Small intestine (tissue), 16 donors: ENCODE measurements at places on chromosomes 1 and 21. TPM values are rescaled to one million over a fixed set of nuclear protein-coding genes. Genes with fewer than 3 reads are reported as not detected.

KIF26B gene
- not detected for polyA plus RNA-seq

ZMYM1 gene
- 4.0 TPM for polyA plus RNA-seq

CENPF gene
- 27.5 TPM for polyA plus RNA-seq

COP1 gene
- polyA plus RNA-seq: 42.5 TPM

DNA sequence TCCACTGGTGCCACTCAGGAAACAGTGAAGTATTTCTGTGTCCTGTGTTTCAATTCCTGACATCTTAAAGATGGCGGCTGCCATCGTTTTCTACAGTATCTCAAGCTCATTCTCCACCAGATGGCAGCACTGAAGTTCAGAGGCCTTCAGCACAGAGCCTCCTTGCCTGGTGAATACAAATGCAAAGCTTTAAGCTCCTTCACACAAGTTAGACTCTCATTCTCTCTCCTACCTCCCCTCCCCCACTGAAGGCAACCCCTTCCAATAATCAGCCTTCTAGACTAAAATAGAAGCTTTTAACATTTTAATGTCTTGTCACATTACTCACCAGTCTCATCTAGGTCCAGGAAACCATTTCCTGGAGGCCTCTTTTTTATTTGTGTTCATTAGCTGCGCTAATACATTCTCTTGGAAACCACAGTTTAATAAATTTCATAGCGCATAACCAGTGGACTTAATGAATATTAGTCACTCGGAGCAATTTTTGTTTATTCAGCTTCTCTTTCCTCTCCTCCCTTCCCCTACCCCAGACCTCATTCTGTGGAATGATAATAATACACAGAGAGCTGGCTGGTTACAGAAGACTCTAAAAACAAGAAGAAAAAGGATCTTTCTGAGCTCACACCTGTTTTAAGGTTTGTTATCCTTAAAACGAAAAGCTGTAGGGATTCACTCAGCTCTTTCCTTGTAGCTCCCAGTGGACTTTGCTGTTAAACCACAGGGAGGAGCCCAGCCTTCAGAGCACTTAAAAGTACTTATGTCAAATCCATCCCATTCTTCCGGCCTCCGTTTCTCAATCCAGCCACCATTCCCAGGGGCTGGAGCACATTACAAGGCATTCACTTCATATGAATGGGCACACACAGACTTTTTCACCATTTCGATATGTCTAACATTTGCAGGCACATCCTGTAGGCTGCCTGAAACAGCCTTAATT lies 384.9 kb downstream of the HLX start:
- peak overlapping the region; percentile 22 for H3K27ac ChIP-seq
- no peaks in the 10 kb centered on the region for H3K36me3 ChIP-seq
- no peaks in the 10 kb centered on the region for H3K4me1 ChIP-seq
- peak; percentile 8 for DNase-seq

- peak; percentile 9 for DNase-seq
- H3K36me3 ChIP-seq: no peaks in the 10 kb centered on the region
- H3K27me3 ChIP-seq: no peaks in the 10 kb centered on the region
- no peak overlapping the region for H3K27ac ChIP-seq
Observed at GRCh38 chr1:7454052-7454815, 316.9 kb upstream of the VAMP3 start.

DNA sequence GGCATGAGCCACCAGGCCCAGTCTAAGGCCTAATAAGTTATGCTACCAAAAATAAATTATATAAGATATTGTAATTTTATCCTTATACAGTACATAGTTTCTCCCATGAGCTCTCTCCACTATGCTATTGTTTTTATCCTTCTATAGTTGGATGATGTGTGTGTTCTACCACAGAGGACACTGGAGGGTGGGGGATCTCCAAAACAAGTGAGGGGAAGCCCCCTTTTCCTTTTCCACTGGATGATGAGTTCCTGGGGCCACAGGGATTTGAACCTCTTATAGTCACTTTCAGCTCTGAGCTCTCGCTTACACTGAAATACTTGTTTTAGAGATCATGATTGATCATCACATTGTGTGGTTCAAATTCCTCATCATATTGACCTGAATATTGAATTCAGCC lies 77.6 kb upstream of the VAV3 start:
- peaks cover 5% of the 10 kb centered on the region for H3K4me1 ChIP-seq
- no peak overlapping the region for H3K27ac ChIP-seq
- no peak for DNase-seq
- H3K36me3 ChIP-seq: no peaks in the 10 kb centered on the region

DNA sequence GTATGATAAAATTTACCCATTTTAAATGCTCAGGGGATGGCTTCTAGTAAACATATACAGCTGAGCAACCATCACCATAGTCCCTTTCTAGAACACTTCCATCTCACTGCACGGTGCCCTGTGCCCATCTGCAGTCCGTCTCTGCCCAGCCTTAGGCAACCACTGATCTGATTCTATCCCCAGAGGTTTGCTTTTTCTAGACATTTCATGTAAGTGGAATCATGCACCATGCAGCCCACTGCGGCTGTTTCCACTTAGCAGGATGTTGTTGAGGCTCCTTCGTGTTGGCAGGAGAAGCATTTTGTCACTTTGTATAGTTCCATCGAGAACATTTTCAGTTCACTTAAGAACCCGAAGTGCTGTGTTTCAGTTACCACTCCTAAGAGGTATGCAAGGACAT lies 27.8 kb upstream of the VAMP3 start:
- H3K36me3 ChIP-seq: no peaks in the 10 kb centered on the region
- H3K27ac ChIP-seq: no peak overlapping the region
- H3K4me1 ChIP-seq: no peaks in the 10 kb centered on the region
- no peak overlapping the region for H3K4me3 ChIP-seq
- no peaks in the 10 kb centered on the region for H3K27me3 ChIP-seq

DNA sequence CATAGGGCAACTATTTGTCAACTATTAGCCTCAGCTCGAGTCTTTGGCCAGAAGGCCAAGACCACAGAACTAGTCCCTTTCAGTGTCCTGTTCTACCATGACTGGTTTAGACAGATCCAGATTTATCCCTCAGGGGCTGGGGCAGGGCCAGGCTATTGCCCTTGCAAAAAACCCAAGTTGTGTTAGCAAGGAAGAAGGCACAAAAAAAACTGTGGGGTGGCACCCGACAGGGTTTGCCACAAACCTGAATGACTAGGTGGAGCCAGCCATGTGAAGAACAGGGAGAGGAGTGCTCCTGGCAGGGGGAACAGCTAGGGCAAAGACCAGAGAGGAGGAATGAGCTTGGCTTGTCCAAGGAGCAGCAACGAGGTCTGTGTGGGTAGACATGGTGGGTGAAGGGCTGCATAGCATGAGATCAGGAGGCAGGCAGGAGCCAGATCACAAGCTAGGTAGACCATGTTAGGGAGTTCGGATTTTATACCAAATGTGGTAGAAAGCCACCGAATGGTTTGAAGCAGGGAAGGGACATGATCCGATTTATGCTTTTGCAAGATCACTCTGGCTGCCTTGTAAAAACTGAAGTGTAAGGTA lies 4.3 kb downstream of the DCST1 start:
- H3K27ac ChIP-seq: peak overlapping the region; percentile 38
- no peaks in the 10 kb centered on the region for H3K27me3 ChIP-seq
- H3K4me3 ChIP-seq: no peak overlapping the region
- H3K36me3 ChIP-seq: no peaks in the 10 kb centered on the region
- no peak for DNase-seq
- no peaks in the 10 kb centered on the region for H3K4me1 ChIP-seq

- H3K27ac ChIP-seq: peak overlapping the region; percentile 32
- H3K4me3 ChIP-seq: no peak overlapping the region
- DNase-seq: no peak
Observed at GRCh38 chr21:31946231-31946630, 73.4 kb downstream of the HUNK start.

GRCh38 chr1:184806296-184806721 lies 51.7 kb upstream of the EDEM3 start:
- H3K27me3 ChIP-seq: no peaks in the 10 kb centered on the region
- no peaks in the 10 kb centered on the region for H3K36me3 ChIP-seq
- no peaks in the 10 kb centered on the region for H3K4me1 ChIP-seq
- no peak for DNase-seq
- no peak overlapping the region for H3K4me3 ChIP-seq
- H3K27ac ChIP-seq: no peak overlapping the region

DNA sequence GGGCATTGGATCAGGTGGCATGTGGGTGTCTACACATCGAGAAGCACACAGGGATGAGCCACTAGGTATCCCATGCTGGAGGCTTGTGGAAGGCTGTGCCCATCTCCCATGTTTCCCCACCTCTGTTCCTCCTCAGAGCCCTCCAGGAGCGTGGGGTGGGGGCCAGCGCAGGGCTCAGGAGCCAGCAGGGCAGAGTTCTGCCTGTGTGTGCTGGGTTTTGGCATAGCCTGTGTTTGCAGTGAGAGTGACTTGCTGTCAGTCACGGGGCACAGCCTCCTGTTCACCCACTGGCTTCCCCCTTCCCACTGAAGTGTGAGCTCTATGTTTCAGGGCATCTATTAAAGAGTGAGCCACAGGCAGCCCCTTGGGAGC lies 10.4 kb downstream of the IBA57 start:
- H3K4me3 ChIP-seq: no peak overlapping the region
- H3K27me3 ChIP-seq: no peaks in the 10 kb centered on the region
- no peak overlapping the region for H3K27ac ChIP-seq
- no peaks in the 10 kb centered on the region for H3K4me1 ChIP-seq

DNA sequence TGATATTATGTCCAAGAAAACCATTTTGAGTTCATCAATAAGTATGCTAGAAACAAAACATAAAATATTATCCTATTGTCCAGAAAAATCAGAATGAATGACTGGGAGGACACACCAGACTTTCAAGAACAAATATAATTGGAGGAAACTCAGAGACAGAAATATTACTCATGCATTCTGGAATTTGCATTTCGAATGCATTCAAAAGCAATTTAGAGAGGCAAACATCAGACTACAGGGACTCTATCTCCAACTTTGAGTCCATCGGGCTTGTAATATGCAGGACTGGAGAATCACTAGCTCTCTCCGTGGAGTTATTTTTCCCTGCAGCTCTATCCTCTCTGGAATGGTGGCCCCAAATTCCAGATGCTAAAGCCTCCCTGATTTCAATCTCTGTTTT lies 161.8 kb downstream of the CDC42BPA start:
- no peaks in the 10 kb centered on the region for H3K4me1 ChIP-seq
- no peak for DNase-seq
- H3K4me3 ChIP-seq: no peak overlapping the region

DNA sequence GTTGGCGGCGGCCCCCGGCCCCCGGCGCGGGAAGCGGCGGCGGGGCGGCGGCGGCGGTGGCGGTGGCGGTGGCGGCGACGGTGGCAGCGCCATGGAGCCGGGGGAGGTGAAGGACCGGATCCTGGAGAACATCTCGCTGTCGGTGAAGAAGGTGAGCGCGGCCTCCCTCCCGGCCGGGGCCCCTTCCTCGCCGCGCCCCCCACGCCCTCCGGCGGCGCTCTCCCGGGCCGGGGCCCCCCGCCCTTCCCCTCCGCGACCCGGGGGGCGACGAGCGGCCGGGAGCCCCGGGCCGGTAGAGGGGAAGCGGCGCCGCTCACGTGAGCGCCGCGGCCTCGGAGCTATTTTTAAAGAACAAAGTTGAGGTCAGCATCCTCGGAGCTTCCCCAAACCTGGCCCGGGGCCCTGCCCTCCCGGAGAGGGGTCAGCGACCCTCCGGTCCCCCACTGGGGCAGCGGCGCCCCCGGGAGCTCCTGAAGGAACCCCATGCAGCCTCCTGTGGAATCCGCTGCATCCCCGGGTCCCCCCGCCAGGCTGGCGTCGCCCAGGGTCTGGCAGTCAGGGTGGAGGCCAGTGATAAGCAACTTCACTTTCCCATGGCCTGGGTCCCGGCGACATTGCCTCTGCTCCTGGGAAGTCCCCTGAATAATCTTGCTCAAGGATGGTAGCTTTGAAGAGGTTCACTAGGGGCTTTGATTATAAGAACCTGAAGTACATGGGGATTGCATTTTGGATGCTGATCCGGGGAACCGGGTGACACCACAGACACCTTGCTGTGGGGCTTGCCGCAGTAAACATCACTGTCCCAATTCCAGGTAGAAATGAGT lies 560 bp downstream of the PLEKHM2 start:
- H3K27ac ChIP-seq: peak overlapping the region; percentile 93
- H3K4me3 ChIP-seq: peak overlapping the region; percentile 95
- peaks cover 13% of the 10 kb centered on the region for H3K4me1 ChIP-seq
- H3K36me3 ChIP-seq: peaks cover 6% of the 10 kb centered on the region
- peak; percentile 68 for DNase-seq
